Activated T-helper 1 cell treated with Interleukin-2 at 50 U/mL for 16 hours (primary cell): ENCODE measurements at places on chromosomes 16 and 17.

DNA sequence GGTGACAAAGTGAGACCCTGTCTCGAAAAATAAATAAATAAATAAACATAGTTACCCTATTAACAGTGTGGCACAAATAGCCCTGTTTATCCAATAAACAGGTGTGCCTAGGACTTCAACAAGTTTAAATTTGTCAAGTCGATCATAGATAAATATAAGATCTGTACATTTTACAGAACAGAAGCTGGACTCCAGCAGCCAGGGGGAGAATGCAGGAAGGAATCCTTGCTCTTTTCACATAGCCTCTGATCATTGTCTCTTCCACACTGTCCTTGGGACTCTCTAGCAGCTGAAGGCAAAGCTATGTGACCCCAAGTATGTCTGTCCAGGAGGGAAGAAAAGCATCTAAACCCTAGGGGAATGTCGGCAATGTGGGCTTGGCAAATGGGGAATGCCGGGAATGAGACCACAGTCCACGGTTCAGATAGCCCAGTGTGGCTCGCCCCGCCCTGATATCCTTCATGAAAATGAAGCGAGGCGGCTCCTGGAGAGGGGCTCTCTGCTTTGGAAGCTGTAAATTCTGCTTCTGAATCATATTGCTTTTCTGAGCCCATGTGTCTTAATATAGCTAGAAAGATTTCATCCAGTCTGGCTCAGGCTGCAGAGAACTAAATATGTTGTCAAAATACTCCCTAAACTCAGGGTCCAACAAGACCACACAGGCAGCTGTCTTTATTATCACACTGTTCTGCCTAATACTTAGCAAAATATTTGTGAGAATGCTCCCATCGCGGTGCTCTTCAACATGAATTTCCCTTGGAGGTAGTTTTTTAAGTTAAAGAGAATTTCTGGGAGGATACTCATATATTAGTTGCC is 24.9 kb upstream of the GRB2 start:
- no peak for DNase-seq

DNA sequence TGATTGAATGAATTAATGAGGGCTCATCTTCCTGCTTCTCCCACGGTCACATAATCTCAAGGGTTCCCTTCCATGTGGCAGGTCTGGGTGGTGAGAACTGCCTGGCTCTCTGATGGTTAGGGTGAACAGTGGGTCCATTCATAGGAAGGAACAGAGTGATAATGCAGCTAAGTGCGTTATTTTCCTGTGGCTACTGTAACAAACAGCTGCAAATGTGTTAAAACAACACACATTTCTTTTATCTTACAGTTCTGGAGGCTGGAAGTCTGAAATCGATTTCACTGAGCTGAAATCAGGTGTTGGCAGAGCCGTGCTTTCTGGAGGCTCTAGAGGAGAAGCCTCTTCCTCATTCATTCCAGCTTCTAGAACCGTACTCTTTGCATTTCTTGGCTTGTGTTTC is 95.3 kb downstream of the BMERB1 start:
- no peak for DNase-seq

DNA sequence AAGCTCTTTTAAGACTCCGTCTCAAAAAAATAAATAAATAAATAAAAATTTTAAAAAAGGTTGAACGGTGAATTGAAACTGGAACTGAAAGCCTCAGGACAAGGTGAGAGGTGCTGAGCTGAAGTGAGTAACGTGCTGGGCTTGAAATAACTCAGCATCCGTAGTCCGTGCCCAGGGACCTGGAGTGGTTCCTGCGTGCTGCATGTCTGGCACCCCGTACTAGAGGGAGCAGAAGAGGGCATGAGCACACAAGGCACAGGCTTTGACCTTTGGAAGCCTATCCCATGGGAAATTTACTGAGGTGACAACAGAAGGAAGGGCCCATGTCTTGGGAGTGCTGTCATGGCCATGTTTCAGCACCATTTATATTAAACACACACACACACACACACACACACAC is 4.5 kb upstream of the MEIOB start:
- no peak for DNase-seq

GRCh38 chr17:51608251-51608933 is 348.0 kb downstream of the UTP18 start:
- DNase-seq: no peak

DNA sequence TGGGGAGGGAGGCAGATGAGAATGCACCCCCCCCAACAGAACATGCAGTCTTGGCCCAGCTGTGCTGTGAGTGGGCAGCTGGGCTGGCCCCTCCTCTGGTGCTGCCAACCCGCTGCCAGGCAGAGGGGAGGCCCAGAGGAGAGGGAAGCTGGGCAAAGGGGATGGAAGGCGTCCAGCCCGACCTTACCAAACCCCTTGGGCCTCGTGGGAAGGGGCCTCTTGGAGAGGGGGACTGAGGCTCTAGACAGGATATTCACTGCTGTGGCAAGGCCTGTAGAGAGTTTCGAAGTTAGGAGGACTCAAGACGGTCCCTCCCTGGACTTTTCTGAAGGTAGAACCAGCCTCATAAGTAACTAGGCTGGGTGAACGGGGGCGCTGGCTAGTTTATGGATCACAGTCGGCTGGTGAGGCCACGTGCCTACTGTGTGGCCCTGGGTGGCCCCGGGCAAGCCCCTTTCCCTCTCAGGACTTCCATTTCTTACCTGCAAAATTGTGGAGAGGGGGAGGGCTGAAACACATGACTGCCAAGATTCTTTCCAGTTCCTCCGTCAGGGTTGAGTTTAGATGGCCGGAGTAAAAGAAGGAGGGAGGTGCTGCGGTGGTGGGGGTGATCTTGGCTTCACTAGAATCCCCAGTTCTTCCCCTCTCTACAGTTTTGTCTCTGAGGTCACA is 857 bp upstream of the STAT5A start:
- no peak for DNase-seq

DNA sequence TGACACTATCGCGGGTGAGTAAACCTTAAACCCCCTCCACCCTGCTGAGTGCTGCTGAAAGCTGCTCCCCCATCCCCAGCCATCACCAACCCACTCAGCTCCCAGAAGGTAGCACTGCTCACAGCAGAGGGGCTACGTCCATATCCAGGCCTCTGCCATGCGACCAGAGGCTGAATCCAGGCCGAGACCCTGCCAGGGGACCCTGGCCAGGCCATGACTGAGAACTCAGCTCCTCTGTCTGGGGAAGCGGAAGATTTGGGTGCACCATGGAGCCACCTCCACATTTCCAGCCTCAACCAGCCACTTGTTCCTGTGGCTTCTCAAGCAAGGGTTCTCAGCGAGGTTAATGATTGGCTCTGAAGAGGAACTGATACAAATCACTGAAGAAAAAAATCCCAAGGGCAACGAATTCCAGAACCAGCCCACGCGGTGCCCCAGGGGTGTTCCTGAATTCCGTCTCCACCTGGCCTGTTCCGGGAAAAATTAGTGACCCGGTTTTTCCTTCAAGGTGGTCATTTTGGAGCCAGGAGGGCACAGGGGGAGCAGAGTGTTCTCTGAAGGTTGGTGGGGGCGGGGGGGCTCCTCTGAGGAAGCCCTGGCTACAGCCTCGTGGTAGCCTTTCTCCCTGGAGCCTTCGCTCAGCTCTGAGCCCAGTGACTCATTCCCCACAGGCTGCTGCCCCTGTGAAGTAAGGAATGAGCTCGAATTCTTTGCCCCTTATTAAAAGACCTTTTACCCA is 9.3 kb upstream of the SLC16A5 start:
- no peak for DNase-seq
